ENCODE measurements at places on chromosomes 1 and 21.

DNA sequence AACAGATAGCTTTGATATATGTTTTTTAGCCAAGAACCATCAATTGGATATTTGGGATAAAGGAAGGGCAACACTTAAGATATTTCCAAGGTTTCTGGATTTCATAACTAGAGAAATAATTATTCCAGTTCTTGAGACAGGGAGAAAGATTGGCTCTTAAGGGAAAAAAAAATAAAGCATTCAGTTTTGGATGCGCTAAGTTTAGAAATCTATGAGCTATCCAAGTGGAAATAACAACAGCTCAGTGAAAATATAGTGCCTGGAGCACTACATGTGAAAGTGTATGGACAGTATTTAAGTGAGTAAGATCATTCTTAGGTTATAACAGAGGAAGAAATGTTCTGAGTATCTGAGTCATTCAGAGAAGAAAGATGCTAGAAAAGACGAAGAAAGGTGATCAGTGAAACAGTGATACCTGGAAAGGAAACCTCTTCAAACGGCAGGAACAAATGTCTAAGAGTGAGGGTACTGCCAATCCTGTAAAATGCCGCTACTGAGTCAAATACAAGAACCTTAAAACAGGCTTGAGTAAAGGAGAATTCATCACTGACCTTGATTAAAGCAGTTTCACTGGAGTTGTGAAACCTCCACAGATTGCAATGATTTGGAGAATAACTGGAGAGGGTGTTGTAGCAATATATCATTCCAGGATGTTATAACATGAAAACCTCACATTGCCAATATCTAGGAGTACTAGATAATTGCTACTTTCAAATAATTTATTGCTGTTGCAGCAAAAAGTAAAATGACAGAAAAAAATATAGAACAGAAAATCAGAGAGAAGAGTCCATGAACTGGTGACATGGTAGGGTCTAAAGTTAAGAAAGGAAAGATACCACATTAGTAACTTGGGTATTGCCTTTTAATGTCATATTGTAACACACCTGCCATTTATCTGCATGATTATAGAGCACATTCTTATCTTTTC lies 482.1 kb upstream of the RGS18 start:
- DNase-seq = no peak

GRCh38 chr1:165842671-165843129 lies 15.3 kb downstream of the UCK2 start:
- DNase-seq = peak; percentile 26

DNA sequence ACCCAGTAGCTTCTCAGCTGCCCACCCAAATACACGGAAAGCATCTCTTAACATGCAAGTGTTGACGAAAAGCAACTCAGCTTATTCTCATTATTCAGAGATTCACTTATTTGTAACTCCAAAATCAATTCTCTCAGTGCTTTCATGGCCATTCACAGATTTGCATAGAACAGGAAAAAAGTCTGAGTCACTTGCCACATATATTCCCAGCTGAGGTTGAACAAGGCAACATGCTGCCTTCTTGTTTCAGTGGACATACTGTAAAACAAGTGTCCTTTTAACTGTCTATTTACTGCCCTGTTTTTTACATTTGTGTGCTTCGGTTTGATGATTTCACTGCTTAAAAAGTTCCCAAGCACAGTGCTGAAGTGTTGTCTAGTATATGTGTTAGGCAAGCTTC lies 273.0 kb downstream of the LTN1 start:
- no peak for DNase-seq

DNA sequence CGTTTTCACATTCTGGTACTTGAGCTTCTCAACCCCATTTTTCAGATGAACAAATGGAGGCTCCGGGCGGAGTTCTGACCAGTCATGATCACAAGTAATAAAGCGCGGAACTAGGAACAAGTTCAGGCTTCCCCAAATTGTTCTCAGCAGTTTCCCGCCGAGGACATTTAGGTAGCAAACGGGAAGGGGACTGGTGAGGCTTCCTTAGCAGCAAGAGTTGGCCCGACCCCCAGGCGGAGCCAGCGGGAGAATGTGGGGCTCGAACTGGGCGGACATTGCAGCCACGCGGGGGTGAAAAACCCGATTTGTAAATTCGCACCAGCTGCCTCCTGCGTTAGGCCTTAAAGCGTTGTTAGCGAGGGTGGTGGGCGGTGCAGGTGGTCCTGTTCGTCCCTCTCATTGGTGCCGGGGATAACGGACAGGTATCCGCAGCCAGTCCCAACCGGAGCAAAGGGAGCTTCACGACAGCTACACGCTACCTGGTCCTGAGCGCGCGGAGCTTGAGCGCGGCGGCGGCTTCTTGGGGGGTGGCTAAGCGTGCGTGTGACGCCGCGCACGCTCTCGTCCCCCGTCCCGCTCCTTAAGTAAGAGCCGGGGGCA lies 15.3 kb downstream of the SEMA6C start:
- DNase-seq = peak; percentile 96

GRCh38 chr1:76390456-76390855 lies 315.9 kb downstream of the ST6GALNAC3 start:
- DNase-seq = no peak

DNA sequence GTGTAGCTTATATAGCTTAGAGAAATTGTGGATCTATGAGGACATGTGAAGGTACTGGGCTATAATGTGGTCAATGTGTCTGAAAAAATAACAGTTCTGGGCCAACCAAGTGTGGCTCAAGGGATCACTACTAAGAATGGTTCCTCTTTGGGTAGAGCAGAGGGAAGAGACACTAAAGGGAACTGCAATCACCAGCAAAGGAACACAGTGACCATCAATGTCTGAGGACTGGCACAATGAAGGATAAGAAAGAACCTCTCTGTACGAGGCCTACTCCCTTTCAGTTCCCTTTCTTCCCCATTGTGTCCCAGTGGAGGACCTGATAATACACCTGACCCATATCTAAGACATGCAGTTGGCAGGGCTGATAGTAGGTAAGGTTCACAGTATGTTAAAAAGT lies 89.9 kb upstream of the JAK1 start:
- DNase-seq = no peak

DNA sequence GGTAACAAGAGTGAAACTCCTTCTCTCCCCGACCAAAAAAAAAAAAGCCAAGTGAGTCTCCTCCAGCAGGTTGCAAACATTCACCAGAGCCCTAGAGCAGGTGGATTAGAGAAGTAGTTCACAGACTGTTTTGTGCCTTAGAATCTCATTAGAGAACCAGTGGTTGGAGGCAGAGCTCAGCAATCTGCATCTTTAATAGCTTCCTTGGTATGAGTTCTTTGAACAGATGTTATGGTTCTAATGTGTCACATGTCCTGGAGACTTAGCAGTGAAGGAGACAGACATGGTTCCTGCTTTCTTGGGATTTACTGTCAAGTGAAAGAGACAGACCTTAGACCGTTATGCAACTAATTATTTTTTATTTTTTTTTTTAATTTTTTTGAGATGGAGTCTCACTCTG lies 26.8 kb downstream of the SESN2 start:
- no peak for DNase-seq

DNA sequence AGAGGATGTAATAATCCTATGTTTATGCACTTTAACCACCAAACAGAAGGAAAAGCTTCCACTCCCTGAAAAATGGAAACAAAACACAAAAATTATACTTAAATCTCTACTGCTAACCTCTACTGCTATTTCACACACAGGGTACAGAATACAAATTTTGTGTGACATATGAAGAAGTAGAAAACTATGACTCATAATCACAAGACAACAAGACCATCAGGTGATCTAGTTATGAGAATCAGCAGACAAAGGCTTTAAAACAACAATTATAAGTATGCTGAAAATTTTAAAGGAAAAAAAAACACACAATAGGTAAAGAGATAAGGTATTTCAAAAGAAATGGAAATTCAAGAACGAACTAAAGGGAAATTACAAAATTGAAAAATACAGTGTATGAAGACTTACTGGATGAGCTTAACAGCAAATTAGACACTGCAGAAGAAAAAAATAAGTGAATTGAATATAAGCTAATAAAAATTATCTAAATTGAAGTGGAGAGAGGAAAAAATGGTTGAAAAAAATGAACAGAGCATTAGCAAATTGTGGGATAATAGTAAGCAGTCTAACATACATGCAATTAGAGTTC lies 13.6 kb upstream of the NAV1 start:
- no peak for DNase-seq

DNA sequence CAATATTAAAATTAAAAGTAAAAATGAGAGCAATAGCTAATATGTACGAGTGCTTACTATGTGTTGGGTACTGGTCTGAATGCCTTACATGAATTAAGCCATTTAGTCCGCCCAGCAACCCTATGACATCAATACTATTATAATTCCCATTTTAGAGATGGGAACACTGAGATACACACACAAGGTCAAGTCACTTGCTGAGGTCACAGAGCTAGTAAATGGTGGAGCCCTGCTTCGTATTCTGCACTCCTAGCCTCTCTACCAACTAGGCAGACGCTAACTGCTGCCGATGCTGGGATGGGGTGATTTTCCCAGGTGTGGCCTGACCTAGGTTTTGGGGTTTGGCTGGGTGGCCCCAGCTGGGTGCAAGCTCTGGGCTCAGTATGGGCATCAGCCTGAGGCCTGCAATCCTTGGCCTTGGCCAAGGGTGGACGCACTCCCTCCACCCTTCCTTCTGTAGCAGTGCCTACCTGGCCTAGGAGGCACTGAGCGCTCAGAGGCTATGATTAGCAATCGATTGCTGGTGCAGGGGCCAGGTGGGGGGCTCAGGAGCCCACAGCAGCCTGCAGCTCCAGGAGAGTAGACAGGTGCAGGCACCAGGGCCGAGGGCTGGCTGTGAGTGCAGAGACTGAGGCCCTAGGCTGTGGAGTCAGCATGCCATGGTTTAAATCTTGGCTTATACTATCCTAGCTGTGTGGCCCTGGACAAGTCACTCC lies 2.7 kb downstream of the FAM131C start:
- DNase-seq = no peak

DNA sequence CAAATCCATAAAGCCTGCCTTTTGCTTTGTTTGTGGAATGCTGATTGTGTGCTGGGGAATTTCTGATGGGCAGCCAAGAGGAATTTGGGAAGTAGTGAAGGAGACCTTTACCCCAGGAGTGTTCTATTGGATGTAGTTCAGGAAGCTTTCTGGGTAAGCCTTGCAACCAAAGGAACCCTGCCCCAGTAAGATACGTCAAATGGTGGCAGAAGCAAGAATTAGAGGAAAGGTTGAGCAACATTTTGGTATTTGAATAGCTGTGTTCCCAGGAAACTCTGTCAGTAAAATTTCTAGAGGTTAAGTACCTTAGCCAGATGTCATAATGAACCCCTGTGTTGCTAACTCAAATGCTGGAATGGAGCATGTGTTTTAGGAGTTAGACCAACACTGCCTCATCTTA lies 6.4 kb downstream of the MGST3 start:
- DNase-seq = no peak

DNA sequence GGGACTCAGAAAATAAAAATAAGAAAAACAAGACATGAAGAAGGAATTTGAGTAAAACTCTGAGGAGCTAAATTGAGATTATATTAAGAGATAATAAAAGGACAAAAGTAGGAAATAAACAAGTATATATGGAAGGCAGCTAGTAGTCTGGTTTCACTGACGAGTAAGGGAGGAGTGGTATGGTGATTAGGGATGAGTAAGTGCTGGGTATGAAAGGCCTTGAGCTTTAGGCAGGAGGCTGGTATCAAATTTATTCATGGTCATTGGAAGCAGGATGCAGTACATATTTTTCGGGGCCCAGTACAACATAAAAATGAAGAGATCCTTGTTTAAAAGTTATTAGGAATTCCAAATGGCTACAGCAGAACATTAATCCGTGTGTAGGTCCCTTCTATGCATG lies 789.7 kb upstream of the PRMT6 start:
- no peak for DNase-seq

GRCh38 chr1:6148497-6149241 lies 31.5 kb downstream of the CHD5 start:
- peak; percentile 24 for DNase-seq

GRCh38 chr1:21490774-21491487 lies 18.3 kb upstream of the ALPL start:
- DNase-seq = no peak

- DNase-seq = no peak
Observed at GRCh38 chr1:160629286-160630210, 17.3 kb downstream of the SLAMF1 start.

DNA sequence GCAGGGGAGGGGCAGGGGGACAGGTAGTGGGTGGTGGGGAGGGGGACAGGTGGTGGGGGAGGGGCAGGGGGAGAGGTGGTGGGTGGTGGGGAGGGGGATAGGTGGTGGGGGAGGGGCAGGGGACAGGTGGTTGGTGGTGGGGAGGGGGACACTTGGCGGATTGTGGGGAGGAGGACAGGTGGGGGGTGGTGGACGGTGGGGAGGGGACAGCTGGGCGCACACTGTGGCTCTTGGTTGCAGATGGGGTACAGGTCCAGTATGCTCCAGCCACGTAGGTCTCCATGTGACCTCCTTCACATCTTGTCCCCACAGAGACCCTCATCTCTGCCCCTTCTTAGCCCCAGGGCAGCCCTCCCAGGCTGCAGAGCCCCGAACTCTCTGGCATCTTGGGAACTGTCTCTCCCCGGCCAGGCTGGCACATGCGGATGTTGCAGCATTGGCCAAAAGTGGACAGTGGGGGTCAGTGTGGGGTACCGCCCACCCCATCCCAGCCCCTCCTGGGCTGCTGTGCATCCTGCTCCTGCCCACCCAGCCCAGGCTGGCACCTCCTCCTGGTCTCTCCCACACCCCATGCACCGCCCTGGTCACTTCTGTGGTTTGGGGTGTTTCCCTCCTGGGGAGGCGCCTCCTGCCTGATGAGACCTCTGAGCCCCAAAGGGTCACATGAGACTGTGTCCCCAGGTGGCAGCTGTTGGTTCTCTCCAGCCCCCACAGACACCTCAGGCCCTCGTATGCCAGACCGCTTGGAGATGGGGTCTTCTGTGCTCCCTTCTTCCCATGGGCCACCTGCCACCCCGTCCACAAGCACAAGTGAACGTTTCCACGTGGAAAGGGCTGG lies 7.6 kb upstream of the SLC19A1 start:
- DNase-seq = no peak

DNA sequence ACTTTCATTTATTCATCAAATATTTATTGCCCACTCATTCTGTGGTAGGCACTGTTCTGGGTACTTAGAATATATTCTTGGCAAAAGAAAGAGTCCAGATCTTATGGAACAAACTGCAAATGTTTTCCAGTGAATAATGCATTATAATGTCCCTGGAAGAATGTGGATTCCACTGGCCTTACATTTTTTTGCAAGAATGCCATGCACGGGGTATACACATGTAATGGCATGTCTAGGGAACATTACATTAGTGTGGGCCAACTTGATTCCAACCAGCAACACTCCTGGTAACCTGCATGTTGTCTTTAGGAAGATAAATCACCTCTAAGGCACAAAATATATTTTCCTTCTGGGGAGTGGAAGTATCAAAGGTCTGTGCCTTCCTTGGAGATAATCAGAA lies 33.0 kb upstream of the IFI44L start:
- no peak for DNase-seq

Data from DMS153 (cell line).